C1 segment of cervical spinal cord (tissue), 14 donors: ENCODE measurements at places on chromosomes 4 and X.

GRCh38 chrX:53682885-53683555 is 3.5 kb downstream of the HUWE1 start:
- no peak for DNase-seq

GRCh38 chrX:110219920-110220319 is 98.0 kb downstream of the AMMECR1 start:
- no peak for DNase-seq

- no peak for DNase-seq
Observed at GRCh38 chr4:187480146-187481145, 515.1 kb upstream of the ZFP42 start.

DNA sequence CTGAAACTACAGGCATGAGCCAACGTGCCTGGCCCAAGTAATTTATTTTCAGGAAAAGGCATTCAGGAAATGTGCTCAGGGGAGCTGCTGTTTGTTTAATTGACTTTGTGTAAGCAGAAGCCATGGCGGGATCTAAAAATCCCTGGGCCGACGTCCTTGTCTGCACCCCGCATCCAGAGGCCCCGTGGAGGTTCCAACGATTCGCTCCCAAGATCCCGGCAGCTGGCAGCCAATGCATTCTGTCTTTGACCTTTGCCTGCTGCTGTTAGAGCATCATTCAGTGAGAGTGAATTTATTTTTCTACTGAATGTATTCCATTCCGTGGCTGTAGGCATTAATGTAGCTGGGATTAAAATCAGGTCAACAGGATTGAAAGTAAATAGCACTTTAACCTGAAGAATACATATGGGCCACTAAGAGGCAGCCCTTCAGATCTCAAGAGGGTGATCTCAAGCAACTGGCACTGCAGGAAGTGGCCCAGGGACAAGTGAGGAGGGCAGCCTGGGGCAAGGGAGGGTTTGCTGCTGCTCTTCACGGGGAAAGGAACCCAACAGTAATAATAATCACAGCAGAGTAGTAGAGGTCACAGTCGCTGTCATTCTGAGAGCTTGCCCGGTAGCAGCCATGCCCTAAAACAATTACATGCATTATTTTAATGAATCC is 75.2 kb downstream of the PSAPL1 start:
- no peak for DNase-seq

GRCh38 chr4:43765514-43765913 is 683.1 kb downstream of the KCTD8 start:
- DNase-seq = no peak
